ENCODE measurements at places on chromosomes 7 and 10.

GRCh38 chr7:75734586-75735458 lies 3.9 kb downstream of the HIP1 start:
- DNase-seq, result no peak

GRCh38 chr10:132405463-132405991 lies 8.5 kb downstream of the PWWP2B start:
- DNase-seq, result no peak

DNA sequence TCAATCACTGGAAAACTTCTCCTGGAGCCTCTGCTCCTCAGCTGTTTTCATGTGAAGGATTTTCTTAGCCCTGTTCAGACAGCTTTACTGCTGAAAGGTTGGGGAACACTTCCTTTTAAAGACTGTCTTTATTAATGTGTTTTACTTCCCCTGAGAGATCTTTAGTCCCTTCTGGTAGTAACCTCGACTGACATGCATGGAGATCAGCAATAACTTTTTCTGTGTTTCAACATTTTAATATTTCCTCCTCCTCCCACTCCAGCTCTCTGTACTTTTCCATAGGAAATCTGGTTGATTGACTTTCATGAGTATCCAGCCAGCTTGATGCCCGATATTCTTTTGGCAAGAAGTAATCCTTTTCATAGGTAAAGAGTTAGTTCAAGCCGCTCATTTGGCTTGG lies 62.7 kb upstream of the STRIP2 start:
- DNase-seq, result no peak

GRCh38 chr7:91880016-91880412 lies 488 bp downstream of the MTERF1 start:
- no peak for DNase-seq

DNA sequence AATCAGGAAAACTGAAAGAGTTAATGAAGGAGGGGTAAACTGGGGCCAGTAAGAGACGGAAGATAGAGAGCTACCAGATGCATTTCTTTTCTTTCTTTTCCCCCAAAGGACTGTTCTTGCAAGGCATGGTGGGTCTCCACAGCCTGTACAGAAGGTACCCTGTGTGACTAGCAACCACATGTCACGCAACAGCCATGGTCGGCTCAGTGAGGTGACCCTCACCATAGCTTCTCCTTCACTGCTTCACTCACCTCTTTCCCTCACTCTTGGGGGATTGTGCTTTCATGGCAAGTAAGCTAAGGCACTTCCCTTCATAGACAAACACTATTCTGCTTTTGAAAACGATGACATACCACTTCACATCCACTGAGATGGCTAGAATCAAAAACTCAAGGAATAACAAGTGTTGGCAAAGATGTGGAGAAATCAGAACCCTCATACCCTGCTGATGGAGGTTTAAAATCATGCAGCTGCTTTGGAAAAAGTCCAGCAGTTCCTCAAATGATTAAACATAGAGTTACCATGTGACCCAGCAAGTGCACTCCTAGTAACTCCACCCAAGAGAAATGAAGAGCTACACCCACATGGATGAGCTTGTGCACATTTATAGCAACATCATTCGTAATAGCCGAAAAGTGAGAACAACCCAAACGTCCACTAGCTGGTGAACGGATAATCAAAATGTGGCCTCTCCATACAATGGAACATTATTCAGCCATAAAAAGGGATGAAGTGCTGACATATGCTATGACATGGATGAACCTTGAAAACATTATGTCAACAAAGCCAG lies 3.8 kb upstream of the INSIG1 start:
- no peak for DNase-seq

DNA sequence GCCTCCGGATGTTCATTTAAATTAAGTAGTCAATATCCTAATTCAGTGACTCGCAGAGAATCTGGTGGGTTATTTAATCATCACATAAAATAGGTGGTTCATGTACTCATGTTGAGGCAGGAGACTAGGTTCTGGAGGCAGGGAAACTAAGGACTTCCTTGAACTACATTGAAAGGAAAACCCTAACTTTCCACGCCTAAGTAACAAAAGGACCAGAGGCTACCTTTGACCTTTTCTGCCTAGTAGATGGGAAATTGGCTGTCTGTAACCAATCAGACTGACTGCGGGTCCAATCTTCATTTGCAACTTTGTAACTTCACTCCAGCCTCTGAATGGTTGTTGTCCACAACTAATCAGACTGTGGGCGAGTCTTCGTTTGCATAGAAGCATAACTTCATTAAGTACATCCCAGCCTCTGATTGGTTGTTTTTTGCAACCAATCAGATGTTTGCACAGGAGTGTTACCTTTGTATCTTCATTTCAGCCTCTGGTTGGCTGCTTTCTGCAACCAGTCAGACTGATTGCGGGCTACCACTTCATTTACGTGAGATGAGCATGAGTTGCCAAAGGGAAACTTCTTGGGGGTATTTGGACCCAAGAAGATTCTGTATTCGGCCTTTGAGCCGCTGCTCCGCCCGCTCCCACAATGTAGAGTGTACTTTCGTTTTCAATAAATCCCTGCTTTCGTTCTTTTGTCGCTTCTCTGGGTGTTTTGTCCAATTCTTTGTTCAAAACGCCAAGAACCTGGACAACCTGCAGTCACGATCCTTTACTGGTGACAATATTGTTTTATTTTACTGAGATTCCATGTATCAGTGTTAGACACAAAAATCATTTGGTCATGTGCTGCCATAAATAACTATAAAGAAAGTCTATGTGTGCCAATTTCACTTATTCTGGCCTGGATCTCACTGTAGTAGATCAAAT lies 1.7 kb upstream of the ST7 start:
- no peak for DNase-seq

GRCh38 chr7:97298561-97298960 lies 181.1 kb downstream of the SDHAF3 start:
- no peak for DNase-seq

- no peak for DNase-seq
These were observed 26.7 kb upstream of the OTUD1 start for GRCh38 chr10:23412223-23412622.

- DNase-seq, result no peak
These were observed 196.1 kb upstream of the SVIL start for GRCh38 chr10:29830531-29831512.

Data from stimulated activated CD4-positive, alpha-beta T cell treated with anti-CD3 and anti-CD28 coated beads, Interleukin-4, amount 100 ng/mL, for 1 hour (primary cell).